ENCODE measurements at places on chromosomes 4 and X.

DNA sequence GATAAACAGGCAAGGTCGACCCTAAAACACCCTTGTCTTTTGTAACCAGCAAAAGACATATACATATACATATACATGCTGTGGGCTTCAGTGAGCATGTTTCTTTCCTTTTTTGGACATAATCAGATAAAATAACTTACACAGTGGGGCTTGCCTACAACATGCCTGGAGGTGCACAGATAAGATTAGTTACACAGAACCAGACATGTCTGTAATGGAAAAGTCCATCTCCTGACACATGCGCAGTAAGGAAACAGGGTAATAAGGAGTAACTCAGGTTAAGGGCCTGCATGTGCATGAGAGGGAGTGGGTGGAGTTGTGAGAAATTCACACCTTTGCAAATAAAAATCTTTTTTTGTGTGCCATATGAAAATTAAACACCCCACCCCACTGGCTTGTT, 3.4 kb downstream of the UGT2A1 start:
- no peak for DNase-seq

GRCh38 chr4:24831637-24832036, 36.3 kb downstream of the SOD3 start:
- no peak for DNase-seq

DNA sequence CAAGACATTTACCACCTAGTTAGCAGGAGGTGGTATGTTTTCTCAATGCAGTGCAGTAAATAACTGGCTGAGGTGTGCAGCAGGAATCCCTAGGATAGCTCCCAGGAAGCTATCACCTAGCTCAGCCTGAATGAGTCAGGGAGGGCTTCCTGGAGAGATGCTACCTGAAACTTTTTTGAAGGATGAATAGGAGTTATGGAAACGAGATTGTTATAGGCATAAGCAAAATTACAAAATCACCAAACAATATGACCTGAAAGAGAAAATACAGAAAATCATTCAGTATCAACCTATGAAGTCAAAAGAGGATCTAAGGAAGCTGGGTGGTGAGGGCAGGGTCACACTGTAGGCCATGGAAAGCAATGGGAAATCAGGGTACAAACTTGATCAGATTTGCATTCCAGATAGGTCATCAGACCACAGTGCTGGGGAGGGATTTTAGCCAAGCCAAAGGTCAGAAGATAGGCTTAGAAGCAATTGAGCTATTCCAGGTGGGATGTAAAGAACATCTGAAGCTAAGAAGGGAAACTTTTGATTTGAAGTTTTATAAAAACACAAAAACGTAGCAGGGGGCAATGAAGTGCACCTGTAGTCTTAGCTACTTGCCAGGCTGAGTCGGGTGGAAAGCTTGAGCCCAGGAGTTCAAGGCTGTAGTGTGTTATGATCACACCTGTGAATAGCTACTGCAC, 11.3 kb downstream of the AREG start:
- no peak for DNase-seq

DNA sequence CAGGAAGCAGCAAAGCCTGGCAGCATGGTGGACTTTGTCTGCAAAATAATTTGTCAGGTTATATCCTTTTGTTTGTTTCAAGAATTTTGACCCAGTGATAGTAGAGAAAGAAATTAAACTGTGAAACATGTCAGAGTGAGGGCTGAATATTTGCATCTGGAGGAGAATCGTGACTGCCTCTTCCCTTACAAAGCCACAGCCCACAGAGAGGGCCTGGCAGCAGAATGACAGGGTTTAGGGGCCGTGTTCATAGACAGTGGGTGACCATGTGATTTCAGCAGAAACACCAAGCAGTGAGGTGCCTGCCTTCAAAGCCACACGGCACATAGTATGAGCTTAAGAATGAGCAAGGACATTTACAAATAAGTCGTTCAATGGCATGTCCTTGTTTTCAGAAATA, 24.4 kb upstream of the PLAC8 start:
- no peak for DNase-seq

GRCh38 chr4:26094076-26094475, 180.1 kb downstream of the SMIM20 start:
- DNase-seq: no peak

DNA sequence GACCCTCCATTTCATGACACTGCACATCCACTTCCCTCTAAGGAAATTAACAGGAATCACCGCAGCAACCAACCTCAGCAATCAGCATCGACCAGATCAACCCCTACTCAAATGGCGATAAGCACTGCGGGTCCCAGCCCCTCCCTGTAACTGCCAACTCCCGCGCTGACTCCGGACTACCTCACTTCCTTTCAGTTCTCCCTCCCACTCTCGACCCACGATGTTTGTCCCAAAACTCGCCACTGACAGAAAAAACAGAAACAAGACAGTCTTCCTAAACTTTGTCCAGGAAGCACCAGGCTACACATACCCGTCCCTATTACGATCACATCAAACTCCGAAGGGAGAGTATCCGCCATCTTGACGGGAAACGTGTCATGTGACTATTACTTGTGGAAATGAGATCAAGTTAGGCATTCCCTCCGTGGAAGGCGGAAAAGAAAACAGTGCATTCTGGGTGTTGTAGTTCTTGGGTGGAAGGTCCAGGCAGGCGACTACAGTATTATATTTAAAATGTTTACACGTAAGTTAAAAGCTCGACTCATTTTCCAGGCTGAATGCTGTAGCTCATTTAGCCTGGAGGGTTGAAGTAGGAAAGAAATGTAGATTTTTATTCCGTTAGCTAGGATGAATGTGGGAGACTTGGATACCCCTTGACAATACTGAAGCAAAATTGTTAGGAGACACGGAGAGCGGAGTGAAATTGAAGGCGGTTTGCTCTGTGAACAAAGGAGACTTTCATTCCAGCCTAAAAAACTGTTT, at the start of gene CHM:
TSS of gene CHM (minus strand) at position 385 of the 762 bp plus-strand sequence. CDS start at position 359, 26 bp downstream.
- DNase-seq: peak; percentile 80

GRCh38 chr4:170872794-170873193, 783.0 kb upstream of the AADAT start:
- DNase-seq: no peak

DNA sequence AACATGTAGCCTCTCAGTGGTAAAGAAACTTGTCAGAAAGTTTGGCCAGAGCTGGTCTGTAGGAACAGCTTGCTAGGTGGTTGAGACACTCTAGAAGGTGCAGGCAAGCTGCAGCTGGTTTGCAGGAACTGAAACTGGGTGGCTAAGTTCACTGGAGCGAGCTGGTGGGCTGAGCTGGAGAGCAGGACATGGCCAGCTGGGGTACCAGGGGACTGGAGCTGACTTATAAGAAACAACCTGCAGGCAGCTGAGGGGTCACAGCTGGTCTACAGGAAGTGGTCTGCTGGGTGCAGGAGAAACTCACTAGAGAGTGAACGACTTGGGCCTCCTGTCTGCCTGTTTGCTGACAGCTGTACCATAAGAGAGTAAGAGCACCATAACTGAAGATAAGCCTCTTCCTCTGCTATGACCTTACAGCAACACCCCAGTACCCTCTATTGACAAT, 157.1 kb upstream of the LNX1 start:
- DNase-seq: no peak

GRCh38 chrX:136694431-136695087, 46.6 kb downstream of the CD40LG start:
- no peak for DNase-seq

- DNase-seq: no peak
These were observed 1.9 kb downstream of the PHOX2B start for GRCh38 chr4:41746440-41747229.

GRCh38 chr4:99824070-99824599, 7.5 kb downstream of the DAPP1 start:
- no peak for DNase-seq

GRCh38 chrX:153411255-153411987, at the start of gene ZFP92:
ZFP92 (plus strand) TSS chrX:153411472; CDS start chrX:153418323, 6,851 bp downstream.
- no peak for DNase-seq

GRCh38 chr4:55303760-55304165, 42.3 kb upstream of the SRD5A3 start:
- no peak for DNase-seq

DNA sequence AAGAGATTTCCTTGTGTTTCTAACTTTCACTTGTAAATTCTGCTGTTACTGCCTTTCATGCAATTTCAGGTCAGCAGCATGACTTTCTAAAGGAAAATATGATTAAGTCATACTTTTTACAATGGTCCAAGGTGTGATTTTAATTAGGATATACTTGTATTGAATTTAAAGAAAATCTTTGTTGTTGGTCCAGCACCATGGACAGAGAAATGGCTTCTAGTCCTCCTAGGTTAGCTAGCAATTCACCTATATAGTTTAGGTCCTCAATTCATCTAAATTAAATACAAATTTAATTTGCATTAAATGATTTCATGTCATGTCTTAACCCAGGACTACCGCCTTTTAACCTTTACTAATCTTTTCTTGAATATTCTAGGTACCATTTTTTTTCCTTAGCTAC, 304.9 kb upstream of the RPS6KA3 start:
- no peak for DNase-seq

DNA sequence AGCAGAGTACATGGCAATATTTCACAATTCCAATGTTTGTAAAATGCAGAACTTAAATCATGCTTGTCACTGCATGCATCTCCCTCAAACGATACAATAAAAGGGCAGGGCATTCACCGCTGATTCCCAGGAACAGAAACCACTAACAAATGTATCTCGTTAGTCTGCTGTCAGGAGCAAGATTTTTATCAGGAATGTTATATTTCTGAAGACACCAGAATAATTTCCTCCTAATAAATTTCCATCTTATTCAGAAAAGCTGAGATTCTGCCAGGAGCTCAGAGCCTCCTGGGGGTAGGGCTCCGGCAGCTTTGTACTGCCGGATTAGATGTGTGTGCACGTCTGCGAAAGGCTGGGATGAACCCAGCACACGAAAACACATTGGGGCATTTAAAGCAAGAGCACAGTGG, 54.0 kb upstream of the LDB2 start:
- no peak for DNase-seq

- no peak for DNase-seq
These were observed 411.6 kb upstream of the MAGEB18 start for GRCh38 chrX:25726539-25726938.

- DNase-seq: no peak
These were observed 17.8 kb downstream of the MFAP3L start for GRCh38 chr4:170008371-170008770.

DNA sequence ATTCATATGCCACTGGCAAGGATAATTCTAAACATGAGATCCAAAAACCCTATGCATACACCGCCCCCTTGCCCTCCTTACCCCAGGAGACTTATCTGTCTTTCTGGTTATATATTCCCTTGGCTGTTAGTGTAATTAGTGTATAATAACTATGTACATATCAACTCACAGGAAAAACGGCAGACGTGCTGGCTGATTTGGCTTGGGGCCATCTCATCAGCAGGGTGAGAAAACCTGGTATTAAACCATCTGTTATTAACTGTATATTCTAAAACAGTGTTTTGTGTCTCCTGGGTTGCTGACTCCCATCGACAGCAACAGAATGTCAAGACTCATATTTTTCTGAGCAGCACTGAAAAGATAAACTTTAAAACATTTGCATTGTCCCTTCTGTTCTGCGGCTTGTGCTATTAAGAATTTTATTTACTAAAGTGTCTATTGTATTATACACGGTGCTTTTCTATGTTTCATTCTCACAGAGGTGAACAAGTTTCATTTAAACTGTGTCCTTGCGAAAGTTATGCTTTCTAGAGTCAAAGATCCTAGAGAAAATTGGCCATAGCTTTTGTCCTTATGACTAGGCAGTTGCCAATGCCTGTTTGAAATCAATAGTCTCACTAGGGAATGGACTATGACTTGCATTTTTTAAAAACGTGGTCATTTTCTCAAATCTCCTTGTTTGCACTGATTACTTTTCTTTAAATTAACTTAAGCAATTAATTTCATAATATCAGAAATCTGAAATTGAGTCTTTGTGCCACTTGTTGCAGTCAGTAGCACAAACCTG, 211.5 kb upstream of the MID1 start:
- DNase-seq: no peak

- no peak for DNase-seq
These were observed 41.2 kb downstream of the PIR start for GRCh38 chrX:15451913-15452312.

DNA sequence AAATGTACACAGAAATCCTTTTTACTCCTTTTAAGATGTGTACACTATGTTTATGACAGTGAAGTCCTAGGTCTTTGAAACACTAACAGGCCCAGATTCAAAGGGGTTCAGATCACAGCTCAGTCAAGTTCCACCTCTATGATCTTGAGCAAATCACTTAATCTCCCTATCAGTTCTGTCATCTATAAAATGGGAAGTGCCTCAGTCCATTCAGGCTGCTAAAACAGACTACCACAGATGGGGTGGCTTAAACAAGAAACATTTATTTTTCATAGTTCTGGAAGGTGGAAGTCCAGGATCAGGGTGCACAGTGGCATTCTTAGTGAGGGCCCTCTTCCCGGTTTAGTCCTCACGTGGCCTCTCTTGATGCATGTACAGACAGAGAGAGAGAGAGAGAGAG, 117.1 kb downstream of the CORIN start:
- no peak for DNase-seq

DNA sequence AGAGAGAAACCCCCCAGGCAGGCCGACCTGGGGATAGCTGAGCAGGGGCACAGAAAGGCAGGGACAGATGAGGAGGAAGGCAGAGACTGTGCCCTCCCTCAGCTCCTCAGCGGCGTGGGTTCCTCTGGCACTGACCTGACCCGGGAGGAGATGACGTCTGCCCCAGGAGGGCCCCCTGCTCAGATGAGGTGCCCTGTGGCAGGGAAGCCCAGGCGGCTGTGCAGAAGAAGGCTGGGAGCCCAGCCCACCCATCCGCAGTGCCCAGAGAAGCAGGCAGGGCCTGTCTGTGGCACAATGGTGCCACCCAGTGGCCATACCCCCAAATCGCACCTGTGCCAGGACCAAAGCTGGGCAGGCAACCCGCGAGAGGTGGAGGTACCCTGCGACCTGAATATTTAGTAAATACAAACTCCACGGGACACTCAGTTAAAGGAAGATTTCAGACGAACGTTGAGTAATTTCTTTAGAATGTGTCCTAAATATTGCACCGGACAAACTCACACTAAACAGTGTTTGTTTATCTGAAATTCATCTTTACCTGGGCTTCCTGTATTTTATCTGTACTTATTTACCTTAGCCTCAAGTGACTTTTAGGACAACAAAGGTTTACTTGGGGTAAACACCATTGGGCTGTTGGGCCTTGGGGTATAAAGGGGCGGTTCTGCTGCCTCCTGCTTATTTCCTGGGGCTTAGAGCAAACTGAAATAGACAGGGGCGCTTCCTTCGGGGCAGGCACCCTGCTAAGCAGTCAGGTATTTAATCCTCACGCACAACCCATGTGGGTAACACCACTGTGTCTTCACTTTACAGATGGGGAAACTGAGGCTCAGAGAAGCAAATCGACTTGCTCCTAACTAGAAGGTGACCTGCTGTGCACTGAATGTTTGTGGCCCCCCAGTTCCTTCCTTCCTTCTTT, 46.5 kb upstream of the HMX1 start:
- no peak for DNase-seq

Data from T-helper 1 cell (primary cell).